ENCODE measurements at places on chromosomes 3 and 15. TPM values are rescaled to one million over a fixed set of nuclear protein-coding genes. Genes with fewer than 3 reads are reported as not detected.

- no peak overlapping the region for H3K27ac ChIP-seq
- no peak overlapping the region for H3K4me3 ChIP-seq
- H3K4me1 ChIP-seq = no peaks in the 10 kb centered on the region
- H3K27me3 ChIP-seq = no peaks in the 10 kb centered on the region
- H3K36me3 ChIP-seq = no peaks in the 10 kb centered on the region
- DNase-seq = no peak
Measured at GRCh38 chr3:160796089-160796812, 40.2 kb downstream of the PPM1L start.

- H3K27ac ChIP-seq = no peak overlapping the region
- no peaks in the 10 kb centered on the region for H3K4me1 ChIP-seq
- no peaks in the 10 kb centered on the region for H3K27me3 ChIP-seq
- DNase-seq = no peak
- H3K36me3 ChIP-seq = no peaks in the 10 kb centered on the region
Measured at GRCh38 chr3:123042413-123042812, 14.8 kb upstream of the SEMA5B start.

DNA sequence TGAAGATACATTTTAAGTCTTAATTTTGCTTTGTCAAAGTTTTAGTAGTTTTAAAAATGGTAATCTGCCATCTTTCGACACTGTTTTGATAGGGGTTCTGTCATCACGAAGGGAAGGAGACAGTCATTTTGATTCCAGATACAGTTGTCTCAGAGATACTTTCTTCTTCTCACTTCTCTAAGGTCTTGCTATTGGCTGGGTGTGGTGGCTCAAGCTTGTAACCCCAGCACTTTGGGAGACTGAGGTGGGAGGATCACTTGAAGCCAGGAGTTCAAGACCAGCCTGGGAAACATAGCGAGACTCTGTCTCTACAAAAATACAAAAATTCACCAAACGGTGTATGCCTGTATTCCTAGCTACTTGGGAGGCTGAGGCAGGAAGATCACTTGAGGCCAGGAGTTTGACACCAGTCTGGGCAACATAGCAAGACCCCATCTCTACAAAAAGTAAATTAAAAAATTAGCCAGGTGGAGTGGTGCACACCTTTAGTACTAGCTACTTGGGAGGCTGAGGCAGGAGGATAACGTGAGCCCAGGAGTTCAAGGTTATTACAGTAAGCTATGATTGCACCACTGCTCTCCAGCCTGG is 3.3 kb downstream of the RAB8B start:
- H3K4me1 ChIP-seq = peaks cover 36% of the 10 kb centered on the region
- H3K27ac ChIP-seq = no peak overlapping the region
- no peak overlapping the region for H3K4me3 ChIP-seq
- no peaks in the 10 kb centered on the region for H3K27me3 ChIP-seq
- DNase-seq = no peak

GRCh38 chr3:168168743-168169142 is 73.0 kb upstream of the GOLIM4 start:
- no peaks in the 10 kb centered on the region for H3K36me3 ChIP-seq
- H3K4me3 ChIP-seq = no peak overlapping the region
- H3K27me3 ChIP-seq = no peaks in the 10 kb centered on the region
- no peak for DNase-seq
- H3K27ac ChIP-seq = no peak overlapping the region

- H3K27me3 ChIP-seq = no peaks in the 10 kb centered on the region
- H3K4me3 ChIP-seq = no peak overlapping the region
- no peak overlapping the region for H3K27ac ChIP-seq
Measured at GRCh38 chr15:73957785-73958184, 31.5 kb downstream of the LOXL1 start.

DNA sequence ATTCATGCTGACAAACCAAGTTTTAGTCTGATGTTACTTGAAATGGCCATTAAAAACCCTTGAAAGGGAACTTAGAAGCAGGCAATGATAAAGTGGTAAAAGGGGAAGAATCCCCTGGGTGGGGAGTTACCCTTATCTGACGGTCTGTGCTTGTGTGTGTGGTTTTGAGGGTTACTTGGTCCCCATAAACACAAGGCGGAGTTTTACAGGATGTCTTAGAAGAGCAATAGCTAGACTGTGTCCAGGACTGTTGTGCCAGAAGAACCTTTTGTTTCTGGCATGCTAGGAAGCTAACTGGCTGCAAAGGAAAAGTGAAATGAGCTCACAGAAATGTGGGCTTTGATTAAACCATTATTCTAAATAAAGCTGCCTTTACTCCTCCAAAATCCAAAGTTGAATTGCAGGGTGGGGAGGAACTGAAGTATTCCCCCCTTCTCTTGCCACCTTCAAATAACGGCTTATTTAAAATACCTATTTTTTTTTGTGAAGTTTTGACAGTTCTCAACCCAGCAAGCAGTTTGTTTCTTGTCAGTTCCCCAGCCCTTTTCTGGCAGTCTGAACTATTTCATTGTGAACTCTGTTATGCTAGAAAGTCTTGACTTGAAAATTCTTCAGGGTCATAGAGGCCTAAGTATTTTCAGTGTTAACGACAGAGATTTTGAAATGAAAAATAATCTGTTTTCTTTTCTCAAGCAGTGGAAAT is 443.5 kb downstream of the OTOL1 start:
- no peaks in the 10 kb centered on the region for H3K27me3 ChIP-seq
- H3K4me3 ChIP-seq = no peak overlapping the region
- H3K4me1 ChIP-seq = peaks cover 4% of the 10 kb centered on the region
- DNase-seq = no peak
- no peaks in the 10 kb centered on the region for H3K36me3 ChIP-seq
- H3K27ac ChIP-seq = no peak overlapping the region

GRCh38 chr15:64875641-64876223 is 34.0 kb downstream of the PLEKHO2 start:
- no peak overlapping the region for H3K27ac ChIP-seq
- no peaks in the 10 kb centered on the region for H3K36me3 ChIP-seq

GRCh38 chr15:79922512-79923078 is 25.8 kb upstream of the MTHFS start:
- H3K4me3 ChIP-seq = peak overlapping the region; percentile 88
- no peaks in the 10 kb centered on the region for H3K27me3 ChIP-seq
- H3K4me1 ChIP-seq = peaks cover 10% of the 10 kb centered on the region
- DNase-seq = no peak

CCR8 gene
- not detected for total RNA-seq

ITGA11 gene
- total RNA-seq = 4.3 TPM

GABRR3 gene
- total RNA-seq = 0.19 TPM

LYZL4 gene
- total RNA-seq = 15.2 TPM

DNA sequence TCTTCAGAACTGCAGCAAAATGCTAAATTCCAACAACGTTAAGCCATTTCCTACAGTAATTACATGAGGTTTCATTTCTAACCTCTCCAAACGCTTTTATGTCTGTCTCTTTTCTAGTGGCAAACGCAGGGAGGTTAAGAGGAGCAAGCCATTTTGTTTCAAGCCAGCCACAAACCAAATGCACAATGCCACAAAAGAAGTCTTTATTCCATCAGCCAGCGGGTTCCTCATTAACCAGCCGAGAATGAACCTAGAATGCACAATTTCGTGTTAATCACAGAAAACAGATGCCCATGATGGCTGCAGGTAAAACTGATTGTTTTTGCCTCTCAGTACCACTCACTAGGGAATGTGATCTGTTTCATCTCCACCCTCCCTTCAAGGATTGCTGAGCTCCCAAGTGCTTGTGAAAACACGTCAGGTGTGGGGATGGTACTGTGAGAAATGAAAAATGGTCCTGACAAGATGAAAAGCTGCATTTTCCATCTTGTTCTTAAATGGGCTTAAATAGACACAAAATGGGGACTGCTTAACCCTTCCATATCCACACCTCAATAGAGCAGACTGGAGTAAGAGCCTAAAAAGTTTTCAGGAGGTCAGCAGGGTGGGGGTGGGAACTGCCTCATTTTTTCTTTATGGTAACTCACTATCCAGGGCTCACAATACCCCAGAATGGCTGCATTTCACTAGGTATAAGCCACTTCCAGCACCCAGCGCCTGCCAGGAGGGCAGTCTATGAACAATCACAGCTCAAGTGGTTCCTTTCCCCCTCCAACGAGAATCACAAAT is 277.1 kb downstream of the MAGI1 start:
- H3K36me3 ChIP-seq = no peaks in the 10 kb centered on the region
- H3K4me3 ChIP-seq = no peak overlapping the region
- no peaks in the 10 kb centered on the region for H3K27me3 ChIP-seq
- DNase-seq = no peak
- no peaks in the 10 kb centered on the region for H3K4me1 ChIP-seq

GPR176 gene
- 22.0 TPM for total RNA-seq

CSPG5 gene
- 2.7 TPM for total RNA-seq

C15orf62 gene
- total RNA-seq = not detected

GRCh38 chr3:111747490-111747889 is 111.6 kb upstream of the PHLDB2 start:
- no peaks in the 10 kb centered on the region for H3K36me3 ChIP-seq
- no peaks in the 10 kb centered on the region for H3K4me1 ChIP-seq
- H3K4me3 ChIP-seq = no peak overlapping the region
- H3K27me3 ChIP-seq = no peaks in the 10 kb centered on the region
- no peak overlapping the region for H3K27ac ChIP-seq

GCSAM gene
- total RNA-seq = 0.63 TPM

GRCh38 chr15:101394654-101395053 is 94.9 kb downstream of the PCSK6 start:
- no peaks in the 10 kb centered on the region for H3K4me1 ChIP-seq
- no peak for DNase-seq
- H3K27me3 ChIP-seq = no peaks in the 10 kb centered on the region
- H3K36me3 ChIP-seq = no peaks in the 10 kb centered on the region

DNA sequence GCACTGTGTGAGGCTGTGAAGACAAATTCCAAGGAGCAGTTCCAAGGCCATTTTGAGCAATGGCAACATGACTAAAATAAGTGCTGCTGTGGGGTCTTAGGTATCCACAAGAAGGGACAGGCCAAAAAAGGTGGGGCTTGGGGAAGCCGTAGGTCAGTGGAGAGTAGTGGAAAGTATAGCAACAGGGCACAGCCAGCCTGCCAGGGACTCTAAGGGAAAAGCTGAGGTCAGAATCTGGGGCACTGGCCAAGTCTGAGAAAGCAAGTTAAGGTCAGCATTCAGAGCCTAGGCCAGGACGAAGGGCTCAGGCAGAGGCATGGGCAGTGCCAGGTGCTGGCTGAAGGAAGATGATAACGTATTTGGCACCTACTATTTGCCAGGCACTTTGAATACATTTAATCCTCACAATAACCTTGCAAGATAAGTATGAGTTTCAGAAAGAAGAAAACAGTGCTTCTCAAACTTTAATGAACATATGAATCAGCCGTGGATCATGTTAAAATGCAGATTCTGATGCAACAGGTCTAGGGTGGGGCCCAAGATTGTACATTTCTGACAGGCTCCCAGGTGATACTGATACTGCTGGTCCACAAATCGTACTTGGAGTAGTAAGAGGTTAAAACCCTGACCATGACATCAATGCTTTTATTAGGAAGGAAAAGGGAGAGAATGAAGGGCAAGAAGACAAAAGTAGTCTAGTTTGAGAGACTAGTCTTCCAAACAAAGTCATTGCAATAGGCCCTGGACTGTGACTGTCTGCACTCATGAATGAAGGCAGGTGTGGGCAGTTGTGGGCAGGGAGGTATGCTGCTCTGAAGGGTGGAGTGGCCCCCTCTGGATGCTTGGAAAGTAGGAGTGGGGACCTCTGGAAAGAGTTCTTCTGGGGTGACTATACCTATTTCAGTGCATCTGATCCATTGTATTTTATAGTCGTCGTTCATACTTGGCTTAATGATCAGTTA is 106.3 kb upstream of the ANKRD28 start:
- H3K36me3 ChIP-seq = no peaks in the 10 kb centered on the region
- peak; percentile 47 for DNase-seq
- H3K4me1 ChIP-seq = peaks cover 12% of the 10 kb centered on the region
- no peaks in the 10 kb centered on the region for H3K27me3 ChIP-seq
- peak overlapping the region; percentile 31 for H3K27ac ChIP-seq
- no peak overlapping the region for H3K4me3 ChIP-seq

DNA sequence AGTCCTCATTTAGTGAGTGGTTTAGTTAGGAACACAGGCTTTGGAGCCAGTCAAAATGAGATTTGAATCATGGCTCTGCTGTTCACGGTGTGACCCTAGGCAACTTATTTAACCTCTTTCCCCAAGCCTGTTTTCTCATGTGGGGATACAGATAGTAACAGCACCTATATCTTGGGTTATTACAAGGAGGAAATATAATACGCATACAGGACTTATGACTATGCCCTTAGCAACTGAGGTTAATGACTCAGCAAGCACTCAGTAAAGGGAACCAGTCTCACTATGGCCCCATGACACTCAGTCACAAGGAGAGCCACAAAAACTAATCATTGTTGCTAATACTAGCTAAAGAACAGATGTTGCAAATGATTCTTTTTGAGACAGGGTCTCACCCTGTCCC is 45.9 kb downstream of the SUMF1 start:
- H3K27me3 ChIP-seq = no peaks in the 10 kb centered on the region
- no peaks in the 10 kb centered on the region for H3K36me3 ChIP-seq
- no peak for DNase-seq
- no peak overlapping the region for H3K4me3 ChIP-seq
- H3K27ac ChIP-seq = no peak overlapping the region

MBNL1 gene
- total RNA-seq = 145 TPM

DNA sequence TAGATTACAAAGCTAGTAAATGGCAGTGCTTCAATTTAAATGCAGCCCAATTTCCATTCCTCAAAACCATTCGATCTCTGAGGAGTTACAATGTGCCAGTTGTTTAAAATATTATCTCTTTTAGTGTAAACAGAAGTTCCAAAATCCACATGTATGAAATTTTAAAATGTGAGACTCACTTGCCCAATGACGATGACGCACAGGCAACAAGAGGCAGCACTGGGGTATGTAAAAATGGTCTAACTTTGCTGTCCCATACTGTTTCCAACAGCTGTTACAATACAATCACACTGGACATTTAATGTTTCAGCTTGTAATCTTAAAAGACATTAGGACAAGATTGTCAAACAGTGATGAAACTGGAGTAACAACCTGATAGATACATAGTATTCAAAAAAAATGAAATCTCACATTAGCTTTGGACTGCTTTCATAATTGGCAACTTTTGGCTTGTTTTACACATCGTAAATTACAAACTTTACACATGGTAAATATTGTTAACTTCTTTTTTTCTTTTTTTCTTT is 12.2 kb downstream of the SLTM start:
- H3K27ac ChIP-seq = no peak overlapping the region
- no peak for DNase-seq
- no peak overlapping the region for H3K4me3 ChIP-seq
- no peaks in the 10 kb centered on the region for H3K36me3 ChIP-seq
- no peaks in the 10 kb centered on the region for H3K27me3 ChIP-seq

- no peaks in the 10 kb centered on the region for H3K27me3 ChIP-seq
- peaks cover 9% of the 10 kb centered on the region for H3K4me1 ChIP-seq
- no peaks in the 10 kb centered on the region for H3K36me3 ChIP-seq
Measured at GRCh38 chr3:5095886-5096285, 26.2 kb upstream of the ARL8B start.

- no peak overlapping the region for H3K27ac ChIP-seq
- no peaks in the 10 kb centered on the region for H3K36me3 ChIP-seq
- no peak overlapping the region for H3K4me3 ChIP-seq
Measured at GRCh38 chr3:38636881-38637280, 12.6 kb downstream of the SCN5A start.

- H3K4me1 ChIP-seq = no peaks in the 10 kb centered on the region
- H3K27me3 ChIP-seq = no peaks in the 10 kb centered on the region
- no peak overlapping the region for H3K27ac ChIP-seq
- H3K36me3 ChIP-seq = no peaks in the 10 kb centered on the region
- DNase-seq = no peak
Measured at GRCh38 chr3:110955301-110955880, 116.2 kb upstream of the NECTIN3 start.

Data from testis (tissue), 5 donors.